ENCODE measurements at places on chromosomes 2 and 18.

- DNase-seq, result no peak
These were observed 5.8 kb downstream of the DNMT3A start for GRCh38 chr2:25335971-25336370.

- DNase-seq, result no peak
These were observed 174.1 kb downstream of the NEDD4L start for GRCh38 chr18:58218117-58218516.

- peak; percentile 42 for DNase-seq
These were observed 26.4 kb upstream of the MSTN start for GRCh38 chr2:190088917-190089316.

DNA sequence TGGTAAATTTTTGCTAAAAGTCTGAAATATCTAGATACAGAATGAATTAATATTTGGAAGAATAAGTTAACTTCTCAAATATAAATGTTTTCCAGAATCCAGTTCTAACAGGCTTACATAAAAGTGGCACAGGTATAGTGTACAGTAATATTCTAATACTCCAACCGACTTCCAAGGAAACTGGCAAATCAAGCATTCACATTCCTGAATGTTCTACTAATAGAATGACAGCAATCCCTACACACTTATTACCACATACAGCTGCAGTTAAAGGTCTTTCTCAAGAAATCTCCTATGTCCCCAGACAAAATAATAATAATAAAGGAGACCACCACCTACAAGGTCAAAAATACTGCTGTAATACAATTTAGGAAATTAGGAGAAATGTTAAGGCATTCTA is 31.9 kb downstream of the TMEM131 start:
- DNase-seq, result no peak

GRCh38 chr2:50975546-50975945 is 56.4 kb downstream of the NRXN1 start:
- no peak for DNase-seq

GRCh38 chr18:7565677-7566076 is 1.4 kb upstream of the PTPRM start:
- no peak for DNase-seq

DNA sequence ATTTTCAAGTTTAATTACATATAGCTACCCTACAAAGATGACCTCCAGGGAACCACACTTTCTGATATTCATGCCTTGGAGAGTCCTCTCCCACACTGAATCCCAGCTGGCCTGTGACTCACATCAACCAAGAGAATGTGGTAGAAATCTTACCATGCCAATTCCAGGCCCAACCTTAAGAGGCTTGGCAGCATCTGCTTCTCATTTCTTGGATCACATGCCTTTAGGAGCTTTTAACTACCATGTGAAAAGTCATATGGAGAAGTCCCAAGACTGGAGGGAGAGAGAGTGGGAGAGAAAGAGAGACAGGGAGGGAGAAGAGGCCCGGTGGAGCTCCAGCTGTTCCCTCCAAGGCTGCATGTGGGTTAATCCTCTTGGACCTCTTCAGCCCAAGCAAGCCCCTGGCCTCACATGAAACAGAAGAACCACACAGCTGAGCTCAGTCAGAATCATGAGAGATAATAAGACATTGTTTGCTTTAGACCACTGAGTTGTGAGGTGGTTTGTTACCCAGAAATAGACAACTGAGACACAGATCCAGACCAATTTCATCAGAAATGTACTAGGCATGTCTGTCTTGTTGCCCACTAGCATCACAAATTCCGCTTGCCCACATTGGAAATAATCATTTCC is 190.7 kb downstream of the MTCL1 start:
- DNase-seq, result peak; percentile 97

GRCh38 chr2:151403914-151404313 is 5.8 kb upstream of the RIF1 start:
- no peak for DNase-seq
